ENCODE measurements at places on chromosomes 16 and 17. TPM values are rescaled to one million over a fixed set of nuclear protein-coding genes. Genes with fewer than 3 reads are reported as not detected.

GRCh38 chr17:13542636-13543035, 59.1 kb downstream of the HS3ST3A1 start:
- no peak for DNase-seq

DNA sequence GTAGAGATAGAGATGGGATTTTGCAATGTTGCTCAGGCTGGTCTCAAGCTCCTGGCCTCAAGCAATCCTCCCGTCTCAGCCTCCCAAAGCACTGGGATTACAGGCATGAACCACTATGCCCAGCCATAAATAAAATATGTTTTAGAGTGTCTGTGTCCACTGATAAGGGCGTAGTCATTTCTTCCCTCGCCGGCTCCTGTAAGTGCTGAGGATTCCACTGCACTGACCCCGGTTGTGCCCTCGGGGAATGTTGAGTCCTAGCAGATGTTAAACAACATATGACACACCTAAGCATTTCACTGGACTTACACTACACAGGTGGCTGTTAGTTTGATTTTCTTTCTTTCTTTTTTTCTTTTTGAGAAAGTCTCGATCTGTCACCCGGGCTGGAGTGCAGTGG, 5.6 kb upstream of the SHMT1 start:
- DNase-seq: peak; percentile 39

Gene RCVRN
- total RNA-seq: not detected

- DNase-seq: no peak
Observed at GRCh38 chr17:28226563-28227315, 92.3 kb upstream of the TMEM97 start.

DNA sequence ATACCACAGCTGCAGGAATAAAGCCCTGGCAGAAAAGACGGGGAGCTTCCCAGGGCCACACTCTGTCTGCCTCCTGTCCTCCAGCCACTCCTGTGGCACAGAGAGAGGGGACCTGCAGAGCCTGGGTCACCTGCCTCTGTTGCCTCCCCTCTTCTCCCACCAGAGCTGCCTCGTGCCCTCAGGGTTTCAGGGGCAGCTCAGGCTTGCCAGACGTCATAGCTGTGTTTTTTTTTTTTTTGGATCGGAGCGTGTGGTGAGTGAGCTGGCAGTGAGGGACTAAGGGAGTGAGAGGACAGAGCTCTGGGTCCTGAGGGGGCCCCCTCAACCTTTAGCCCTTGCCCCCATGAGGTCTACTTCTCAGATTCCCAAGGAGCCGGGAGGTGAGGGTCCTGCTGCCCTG, 2.1 kb downstream of the PIK3R6 start:
- no peak for DNase-seq

Gene PIRT
- not detected for total RNA-seq

DNA sequence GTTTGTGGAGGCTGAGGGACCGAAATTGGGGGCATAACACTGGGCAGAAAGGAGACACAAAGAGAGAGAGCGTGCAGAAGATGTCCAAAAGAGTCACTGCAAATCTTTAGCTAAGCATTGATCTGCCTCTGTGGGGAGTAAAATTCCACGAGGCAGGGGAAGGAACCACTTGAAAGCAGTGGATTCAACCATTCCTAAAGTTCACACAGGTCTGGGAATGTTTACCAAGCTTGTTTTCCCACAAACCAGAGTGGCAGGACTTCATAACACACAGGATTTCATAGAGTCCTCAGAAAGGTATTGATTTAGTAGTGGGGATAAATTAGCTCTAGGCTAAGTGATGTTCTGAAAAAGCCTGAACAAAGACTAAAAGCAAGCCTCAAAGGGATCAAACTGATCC, 66.1 kb upstream of the RPL38 start:
- DNase-seq: no peak

- DNase-seq: no peak
Observed at GRCh38 chr17:30956764-30957374, 14.0 kb upstream of the RNF135 start.

DNA sequence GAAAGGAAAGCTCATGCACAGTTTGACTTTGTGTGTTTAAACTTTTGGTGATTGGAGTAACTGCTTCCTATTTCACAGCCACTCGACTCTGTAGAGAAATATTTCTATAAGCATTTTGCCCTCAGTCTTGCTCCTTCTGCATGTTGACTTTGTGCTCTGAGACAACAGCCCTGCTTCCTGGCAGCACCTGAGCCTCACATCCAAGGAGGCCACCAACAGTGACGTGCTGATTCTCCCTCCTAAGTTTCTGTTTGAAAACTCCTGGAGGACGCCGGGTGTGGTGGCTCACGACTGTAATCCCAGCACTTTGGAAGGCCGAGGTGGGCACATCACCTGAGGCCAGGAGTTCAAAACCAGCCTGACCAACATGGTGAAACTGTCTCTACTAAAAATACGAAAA, 23.9 kb upstream of the WSB1 start:
- no peak for DNase-seq

- DNase-seq: no peak
Observed at GRCh38 chr16:84268291-84269040, 26.2 kb upstream of the WFDC1 start.

DNA sequence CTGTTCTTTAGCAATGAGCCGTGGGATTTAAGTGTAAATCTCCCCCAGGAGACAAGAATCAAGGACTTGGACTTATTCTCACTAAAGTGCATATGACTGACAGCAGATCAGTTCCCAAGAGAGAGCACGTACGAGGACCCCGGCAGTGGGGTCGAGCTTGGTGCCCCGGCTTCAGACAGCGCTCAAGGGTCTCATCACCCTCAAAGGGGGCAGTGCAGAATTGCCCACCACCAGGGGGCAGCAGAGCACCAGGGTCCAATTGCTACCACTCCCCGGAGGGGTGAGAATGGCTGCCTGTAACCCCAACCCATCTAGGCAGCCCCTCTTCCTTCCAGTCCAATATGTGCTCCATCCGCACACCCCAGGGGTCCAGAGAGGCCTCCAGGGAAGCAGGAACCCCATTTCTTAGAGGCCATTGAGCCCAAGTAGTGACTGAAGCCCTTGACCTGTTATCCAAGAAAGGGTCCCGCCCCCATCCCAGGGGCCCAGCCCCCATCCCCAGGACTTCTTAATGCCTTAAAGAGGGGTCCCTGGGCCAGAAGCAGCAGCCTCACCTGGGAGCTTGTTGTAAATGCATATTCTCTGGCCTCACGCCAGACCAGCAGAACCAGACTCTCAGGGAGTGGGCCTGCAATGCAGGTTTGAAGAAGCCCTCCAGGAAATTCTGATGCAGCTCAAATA, 86.1 kb downstream of the ZDHHC7 start:
- DNase-seq: peak; percentile 12

- no peak for DNase-seq
Observed at GRCh38 chr16:49659356-49659755, 196.6 kb downstream of the ZNF423 start.

Data from bronchial epithelial cell (primary cell).